Activated T-cell treated with anti-CD3 and anti-CD28 coated beads, Interleukin-2, amount 50 U/mL, for 24 hours (primary cell): ENCODE measurements at places on chromosomes 5 and 9.

DNA sequence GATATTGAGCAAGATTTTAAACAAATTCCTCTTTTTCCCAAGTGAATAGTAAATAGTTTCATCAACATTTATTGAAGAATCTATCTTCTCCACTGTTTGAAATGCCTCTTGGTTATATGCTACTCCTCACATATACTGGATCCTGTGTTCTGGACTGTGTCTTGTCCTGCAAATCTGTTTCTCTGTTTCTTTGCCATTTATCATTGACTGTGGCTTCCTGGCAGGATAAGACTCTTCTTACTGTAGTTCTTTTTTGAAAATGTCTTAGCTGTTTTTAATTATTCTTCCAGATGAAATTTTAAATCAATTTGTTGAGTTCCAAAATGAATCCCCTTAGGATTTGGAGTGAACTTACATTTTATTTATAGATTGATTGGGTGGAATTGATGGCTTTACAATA, 27.8 kb downstream of the RALGPS1 start:
- DNase-seq = no peak

GRCh38 chr9:98187926-98188325, 4.5 kb downstream of the CORO2A start:
- DNase-seq = no peak

DNA sequence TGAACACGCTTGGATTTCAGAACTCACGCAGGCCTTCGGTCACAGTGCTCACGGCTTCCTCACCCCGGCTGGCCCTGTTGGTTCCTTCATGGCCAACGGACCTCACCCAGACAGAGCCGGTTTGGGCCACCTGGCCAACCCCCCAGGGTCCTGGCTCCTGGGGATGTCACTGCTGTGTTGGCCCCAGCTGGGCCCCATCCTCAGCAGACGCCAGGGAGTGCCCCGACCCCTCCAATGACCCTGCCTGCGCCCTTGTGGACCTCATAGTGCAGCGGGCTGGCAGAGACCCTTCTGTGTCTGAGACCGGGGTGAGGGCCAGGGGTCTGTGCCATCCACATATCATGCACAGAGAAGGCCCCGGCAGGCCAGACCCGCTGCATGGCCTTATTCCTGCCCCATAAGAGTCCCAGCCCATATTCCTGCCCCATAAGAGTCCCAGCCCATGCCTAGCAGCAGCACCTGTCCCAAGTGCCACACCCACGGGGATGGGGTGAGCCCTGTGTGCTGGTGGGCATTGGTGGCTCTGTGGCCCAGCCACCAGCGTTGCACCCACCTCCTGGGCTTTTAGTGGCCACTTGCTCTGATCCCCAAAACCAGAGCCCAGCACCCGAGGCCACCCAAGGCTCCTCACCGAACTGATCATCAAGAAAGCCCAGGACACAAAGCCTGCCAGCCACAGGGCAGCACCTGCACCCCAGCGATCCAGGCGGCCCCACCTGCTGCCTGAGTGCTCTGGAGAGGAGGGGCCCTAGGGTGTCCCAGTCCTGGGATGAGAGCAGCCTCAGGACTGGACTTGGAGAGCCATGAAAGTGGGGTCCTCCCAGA, 1.3 kb upstream of the LPCAT1 start:
- DNase-seq = peak; percentile 33

GRCh38 chr9:77456829-77457437, 191.2 kb downstream of the GNA14 start:
- peak; percentile 88 for DNase-seq

- no peak for DNase-seq
These were observed 1240.1 kb upstream of the WWC1 start for GRCh38 chr5:167051402-167051768.

- DNase-seq = no peak
These were observed 14.5 kb downstream of the GRHPR start for GRCh38 chr9:37437010-37437409.

DNA sequence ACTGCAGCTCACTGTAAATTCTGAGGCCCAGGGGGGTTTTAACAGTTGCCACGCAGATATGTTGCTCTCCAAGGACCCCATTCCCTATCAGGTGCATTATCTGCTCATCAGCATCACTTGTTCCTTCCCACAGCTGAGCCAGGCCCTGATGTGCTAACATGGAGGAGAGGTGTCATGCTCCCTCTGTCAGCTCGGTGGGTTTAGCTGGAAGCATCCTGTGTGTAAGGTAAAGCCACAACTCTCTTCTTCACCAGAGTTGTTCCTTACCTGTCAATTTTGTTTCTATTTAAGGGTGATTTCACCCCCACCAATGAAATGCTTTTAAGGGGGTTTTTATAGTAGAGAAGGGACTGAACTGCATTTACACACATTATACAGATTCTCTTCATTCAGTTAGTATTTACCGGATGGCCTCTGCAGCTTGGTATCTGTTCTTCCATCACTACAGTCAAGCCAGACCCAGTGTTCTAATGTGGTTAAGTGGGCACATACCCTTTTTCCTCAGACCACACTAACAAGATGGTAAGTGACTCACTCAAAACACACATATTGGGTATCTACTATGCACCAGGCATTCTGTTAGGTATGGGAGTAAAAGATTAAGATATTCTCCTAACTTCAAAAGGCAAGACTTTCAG, 205.4 kb downstream of the DCP2 start:
- no peak for DNase-seq

DNA sequence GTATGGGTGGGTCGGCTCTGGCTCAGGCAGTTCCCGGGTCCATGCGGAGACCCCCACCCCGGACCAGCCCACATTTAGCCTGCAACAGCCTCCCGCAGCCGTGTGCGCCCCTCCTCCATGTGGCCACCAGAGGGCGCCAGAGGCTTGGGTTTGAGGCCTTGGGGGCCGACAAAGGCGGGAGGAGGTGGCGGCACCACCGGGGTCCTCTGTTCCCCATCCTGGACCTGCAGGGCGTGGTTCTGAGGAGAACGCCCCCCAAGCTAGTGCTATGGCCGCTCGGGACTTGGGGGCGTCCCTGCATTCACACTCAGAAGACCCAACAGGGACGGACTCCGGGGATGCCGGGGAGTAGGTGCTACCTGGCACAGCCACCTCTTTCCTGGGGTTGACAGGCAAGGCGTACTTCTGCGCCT, 16.5 kb downstream of the ASS1 start:
- peak; percentile 85 for DNase-seq

GRCh38 chr5:6989230-6989629, 276.0 kb downstream of the TENT4A start:
- no peak for DNase-seq

DNA sequence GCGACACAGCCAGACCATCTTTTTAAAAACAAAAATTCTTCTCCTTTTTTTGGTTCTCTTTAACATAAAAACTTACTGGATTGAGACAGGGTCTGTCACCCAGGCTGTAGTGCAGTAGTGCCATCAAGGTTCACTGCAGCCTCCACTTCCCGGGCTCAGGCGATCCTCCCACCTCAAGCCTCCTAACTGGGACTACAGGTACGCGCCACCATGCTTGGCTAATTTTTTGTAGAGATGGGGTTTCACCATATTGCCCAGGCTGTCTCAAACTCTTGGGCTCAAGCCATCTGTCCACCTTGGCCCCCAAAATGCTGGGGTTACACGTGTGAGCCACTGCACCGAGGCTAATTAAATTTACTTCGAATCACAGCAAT, 13.8 kb downstream of the HNRNPK start:
- peak; percentile 40 for DNase-seq

- DNase-seq = no peak
These were observed 98.8 kb downstream of the KLHL3 start for GRCh38 chr5:137636830-137637714.

GRCh38 chr9:136223871-136224640, 19.1 kb upstream of the LHX3 start:
- no peak for DNase-seq

GRCh38 chr9:4170231-4170630, 129.6 kb downstream of the GLIS3 start:
- DNase-seq = no peak

DNA sequence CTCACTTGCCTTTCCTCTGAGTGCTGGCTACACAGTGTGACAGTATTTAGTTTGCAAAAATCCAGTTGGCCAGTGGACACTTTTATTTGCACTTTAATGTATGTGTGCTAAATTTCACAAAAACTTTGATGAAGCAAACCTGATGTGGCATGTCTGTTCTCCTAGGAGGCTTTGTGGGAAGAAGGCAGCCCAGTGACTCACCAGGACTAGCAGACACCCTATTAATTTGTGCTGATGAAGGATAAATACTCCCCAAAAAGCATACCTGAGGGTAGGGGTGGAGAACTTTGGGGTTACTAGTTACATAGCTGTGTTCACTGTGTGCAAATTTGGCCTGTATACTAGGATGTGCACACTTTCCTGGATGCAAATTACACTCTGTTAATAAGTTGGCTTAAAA, 39.3 kb upstream of the IPPK start:
- no peak for DNase-seq

GRCh38 chr9:110784309-110784708, 115.7 kb downstream of the MUSK start:
- DNase-seq = no peak

DNA sequence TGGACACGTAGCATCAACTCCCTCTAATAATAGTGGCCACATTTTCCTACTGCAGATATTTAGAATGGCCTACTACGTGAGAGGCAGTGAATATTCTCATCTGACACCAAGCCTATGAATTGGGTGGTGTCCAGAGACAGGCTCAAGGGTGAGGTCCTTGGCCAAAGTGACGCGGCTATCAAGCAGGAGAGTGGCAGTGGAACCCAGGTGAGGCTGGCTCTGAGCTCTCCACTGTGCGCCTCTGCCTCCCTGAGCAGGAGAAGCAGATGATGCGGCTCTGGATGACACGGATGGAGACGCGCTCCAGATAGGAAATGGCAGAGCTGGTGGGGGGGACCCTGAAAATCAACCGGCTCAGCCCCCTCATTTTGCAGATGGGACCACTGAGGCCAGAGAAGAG, 69.7 kb downstream of the CFAP77 start:
- no peak for DNase-seq

DNA sequence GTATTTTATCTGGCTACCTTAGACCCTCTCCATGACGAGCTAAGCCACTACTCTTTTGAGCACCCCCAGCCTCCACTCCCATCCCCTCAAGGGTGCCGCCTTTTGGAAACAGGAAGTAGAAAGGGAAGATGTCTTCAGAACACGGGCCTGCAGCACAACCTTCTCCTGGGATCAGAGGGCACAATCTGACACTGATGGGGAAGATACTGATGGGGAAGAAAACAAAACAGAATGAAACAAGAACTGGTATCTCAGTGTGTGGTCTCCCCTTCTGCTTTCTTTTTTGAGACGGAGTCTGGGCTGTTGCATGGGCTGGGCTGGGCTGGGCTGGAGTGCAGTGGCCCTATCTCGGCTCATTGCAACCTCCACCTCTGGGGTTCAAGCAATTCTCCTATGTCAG, 539.7 kb upstream of the DAP start:
- no peak for DNase-seq

DNA sequence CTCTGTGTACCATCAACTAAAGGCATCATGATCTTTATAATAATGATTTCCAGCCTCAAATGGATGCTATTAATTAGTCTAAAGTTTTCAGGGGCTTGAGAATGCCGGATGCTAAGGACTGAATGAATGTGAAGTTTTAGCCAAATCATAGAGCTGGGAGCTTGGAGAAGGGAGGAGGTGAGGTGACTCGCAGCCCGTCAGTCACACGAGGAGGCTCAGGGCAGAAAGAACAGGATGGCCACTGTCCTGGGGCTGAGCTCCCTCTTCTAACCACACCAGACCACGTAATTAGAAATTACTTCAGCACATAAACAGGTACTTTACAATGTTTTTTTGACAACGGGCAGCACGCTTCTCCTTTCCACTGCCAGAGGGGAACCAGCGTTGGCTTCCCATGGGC, 222.6 kb downstream of the NPR3 start:
- no peak for DNase-seq
